GM12878 (cell line): ENCODE measurements at places on chromosomes 4 and X.

DNA sequence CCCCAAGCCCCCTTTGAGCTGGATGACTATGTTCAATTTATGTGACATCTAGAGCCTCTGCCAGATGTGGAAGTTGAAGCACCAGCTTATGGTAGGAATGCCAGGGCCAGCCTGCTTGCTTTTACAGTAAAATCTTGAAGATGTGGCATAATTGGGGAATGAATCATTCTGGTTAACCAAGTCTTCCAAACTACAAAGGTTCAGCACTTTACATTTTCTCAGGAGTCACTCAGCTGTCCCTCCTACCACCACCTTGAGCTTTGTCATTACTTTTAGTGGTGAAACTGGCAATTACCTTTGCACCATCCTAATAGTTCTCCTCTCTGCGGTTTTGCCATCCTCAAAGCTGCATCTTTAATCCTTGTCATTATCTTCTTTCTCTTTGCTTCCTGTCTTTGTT, 172.2 kb downstream of the HS6ST2 start:
- no peak for DNase-seq

DNA sequence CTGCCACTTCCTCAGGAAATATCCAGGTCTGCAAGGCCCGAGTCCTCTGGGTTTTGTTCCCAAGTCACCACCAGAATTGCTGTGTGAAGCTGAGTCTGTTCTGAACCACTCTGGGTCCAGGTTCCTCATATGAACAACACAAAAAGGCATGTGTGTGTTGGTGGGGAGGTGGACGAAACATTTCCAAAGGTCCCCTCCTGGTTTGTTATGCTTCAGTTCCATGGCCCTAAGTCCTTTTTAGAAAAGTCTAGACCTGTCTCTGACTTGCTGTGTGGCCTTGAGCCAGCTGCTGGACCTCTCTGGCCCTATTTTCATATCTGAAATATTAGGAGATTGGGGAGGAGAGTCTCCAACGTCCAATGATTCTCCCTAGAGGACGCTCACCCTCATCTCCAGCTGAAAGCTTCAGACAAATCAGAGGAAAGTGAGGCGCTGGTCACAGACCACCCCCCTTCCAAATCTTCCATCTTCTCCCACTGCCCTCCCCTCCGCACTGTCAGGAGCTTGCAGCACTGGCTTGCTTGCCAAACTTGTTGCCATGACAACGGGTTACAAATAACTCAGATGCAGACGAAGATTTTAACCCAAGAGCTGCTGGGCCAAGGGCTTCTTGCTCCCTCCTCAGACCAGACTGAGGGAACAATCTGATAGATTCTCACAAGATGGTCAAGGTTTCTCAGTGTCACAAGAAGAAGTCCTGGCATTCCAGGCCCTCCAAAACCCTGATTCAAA, 64.5 kb downstream of the SMC1A start:
- DNase-seq, result no peak

- DNase-seq, result peak; percentile 33
These were observed 622.1 kb downstream of the SPRY1 start for GRCh38 chr4:124018383-124019317.

GRCh38 chr4:110781944-110782343, 159.1 kb upstream of the PITX2 start:
- no peak for DNase-seq

DNA sequence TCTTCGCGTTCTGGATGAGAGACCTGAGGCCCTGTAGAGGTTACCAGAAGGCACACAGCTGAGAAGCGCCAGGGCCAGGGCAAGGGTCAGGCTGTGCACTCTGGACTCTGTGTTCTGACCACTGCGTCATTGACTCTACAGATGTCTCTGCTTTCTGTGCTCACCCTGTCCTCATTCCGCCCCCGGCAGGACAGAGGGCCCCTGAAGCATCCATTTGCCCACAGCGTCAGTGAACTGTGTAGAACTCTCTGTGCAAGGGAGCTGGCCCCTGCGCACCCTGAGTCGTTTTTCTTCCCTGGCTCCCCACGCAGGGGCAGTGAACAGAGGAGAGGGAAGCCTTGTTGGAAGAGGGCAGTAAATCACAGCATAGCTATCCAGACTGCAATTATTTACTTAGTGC, 6.1 kb upstream of the WAS start:
- DNase-seq, result no peak

DNA sequence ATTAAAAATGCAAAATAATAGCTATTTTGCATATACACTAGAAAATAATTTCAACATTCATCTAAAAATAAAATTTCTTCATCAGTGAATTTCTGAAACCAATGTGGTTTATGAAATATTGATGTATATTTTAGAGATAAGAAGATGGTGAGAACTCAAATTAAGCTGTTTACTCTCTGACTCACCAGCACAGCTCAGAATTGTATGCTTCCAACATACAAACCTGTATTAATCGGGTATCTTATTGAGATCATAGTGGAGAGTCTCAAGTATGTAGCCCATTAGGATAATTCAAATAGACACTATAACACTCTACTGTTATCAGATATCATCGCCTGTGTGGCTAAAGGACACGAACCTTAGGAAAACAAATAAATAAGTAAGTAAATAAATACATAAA, 899.5 kb upstream of the INTU start:
- DNase-seq, result no peak

DNA sequence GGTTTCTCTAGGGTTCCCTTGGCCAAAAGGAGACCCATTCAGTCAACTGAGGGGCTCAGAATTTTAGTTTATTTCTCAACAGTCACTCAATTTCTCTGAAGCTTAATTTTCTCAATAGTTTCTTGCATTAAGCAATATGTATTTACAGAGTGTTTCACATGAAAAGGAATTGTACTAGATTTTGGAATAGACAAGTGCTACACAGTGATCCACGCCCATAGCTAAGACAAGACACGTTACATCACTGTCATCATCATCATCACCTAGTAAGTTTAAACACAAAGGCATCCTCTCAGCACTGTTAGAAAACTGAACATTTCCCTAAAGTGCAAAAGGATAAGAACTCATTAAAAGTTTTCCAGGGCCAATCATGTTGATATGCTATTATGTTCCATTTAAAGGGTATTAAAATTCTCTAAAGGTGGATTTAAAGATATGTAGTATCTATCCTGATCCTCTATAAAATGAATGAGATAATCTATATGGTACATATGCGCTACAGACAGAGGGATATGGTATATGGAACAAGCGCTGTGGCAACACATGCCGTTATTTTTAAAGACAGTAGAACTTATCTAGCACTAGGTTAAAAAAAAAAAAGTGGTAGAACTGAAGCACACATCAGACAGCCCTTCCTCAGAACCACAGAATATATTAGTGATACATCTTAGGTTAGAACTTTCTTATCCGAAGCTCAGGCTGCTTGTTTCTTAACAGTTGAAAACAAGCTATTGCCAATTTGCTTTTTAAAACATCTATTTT, 12.1 kb downstream of the PPA2 start:
- DNase-seq, result no peak

- DNase-seq, result peak; percentile 38
These were observed 27.4 kb upstream of the CAMK2D start for GRCh38 chr4:113788888-113789287.

DNA sequence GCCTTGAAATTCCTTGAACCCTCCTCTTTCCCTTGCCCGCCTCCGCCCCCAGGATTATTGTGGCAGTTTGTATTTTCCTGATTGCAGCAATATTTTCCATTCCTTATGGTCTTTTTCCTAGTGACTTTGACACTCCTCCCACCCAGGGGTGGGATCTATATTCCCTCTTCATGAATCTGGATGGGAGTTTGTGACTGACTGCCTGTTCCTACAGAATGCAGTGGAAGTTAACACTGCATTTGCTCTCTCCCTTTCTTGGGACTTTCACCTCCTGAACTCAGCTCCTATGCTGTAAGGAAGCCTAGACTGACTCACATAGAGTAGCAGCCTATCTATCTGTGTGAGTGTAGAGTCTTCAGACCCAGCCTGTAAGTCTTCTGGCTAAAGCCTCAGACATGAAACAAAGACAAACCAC, 2.2 kb downstream of the FUNDC2 start:
- no peak for DNase-seq

DNA sequence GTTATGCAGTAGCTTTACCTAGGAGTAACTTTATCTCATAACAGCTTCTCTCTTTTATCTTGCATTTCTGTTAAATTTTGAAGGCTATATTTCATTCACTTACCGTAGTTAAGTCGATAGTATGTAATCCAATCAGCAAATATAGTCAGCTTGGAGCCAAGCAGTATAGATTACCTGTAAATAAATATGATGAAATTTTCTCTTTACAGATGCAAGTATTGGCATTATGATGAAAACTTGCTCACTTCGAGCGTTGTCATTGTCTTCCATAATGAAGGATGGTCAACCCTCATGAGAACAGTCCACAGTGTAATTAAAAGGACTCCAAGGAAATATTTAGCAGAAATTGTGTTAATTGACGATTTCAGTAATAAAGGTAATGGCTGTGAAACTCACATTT, 42.3 kb downstream of the HMGB2 start:
- no peak for DNase-seq

- no peak for DNase-seq
These were observed 52.9 kb upstream of the INTU start for GRCh38 chr4:127579821-127580220.

DNA sequence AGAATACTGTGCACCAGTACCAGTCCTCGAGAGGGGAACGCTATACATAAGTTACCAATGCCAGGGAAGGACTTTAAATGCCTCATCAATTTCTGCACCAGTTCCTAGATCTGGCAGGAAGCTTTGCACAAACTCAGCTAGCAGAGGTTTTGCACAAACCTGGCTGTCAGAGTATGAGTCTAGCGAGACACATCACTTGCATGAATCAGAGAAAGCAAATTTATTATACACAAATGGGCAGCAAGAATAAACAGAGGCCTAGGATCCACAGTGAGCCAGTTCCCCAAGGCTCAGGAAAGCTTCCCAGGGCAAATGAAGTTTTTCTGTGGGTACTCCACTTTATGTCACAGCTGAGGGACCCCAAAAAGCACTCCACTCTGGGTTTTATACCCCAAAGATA, 523.5 kb downstream of the CFAP47 start:
- no peak for DNase-seq

DNA sequence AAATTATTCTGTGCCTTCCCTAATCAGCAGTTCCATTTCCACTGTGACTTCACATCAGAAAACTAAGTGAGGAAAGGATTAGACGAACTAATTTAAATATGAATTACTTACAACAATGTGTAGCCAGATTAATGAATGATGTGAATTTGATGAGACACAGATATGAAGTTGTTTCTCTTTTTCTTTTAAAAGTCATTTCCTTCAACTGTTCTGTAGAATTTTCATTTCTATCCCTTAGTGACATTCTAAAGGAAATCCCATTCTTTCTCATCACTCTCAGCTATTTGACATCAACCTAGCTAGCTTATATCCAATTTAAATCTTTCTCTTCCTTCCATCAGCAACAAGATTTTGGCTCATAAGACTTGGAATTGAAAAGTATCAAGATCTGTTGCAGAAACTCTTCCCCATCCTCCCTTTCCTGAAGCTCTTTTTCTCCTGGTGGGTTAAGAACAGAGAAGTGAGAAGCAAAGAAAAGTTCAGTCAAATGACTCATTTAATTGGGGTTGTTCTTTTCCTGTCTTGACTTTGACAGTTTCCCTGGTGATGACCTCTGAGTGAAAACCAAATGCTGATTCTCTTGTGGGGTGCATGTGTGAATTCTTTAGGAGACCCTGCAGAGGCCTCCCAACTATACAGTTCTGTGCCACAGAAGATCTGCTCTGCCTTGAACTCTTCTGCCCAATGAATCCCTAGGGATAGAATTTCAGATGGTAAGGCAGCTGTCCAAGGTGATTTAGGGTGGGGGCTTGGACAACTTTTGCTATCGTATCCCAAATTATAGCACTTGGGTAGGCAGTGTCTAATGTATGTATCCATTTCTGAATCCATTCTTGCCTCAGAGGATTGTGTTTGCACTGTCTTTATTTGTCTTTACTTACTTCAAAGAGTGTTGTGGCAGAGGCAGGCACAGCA, 232.5 kb upstream of the GPRIN3 start:
- DNase-seq, result no peak

DNA sequence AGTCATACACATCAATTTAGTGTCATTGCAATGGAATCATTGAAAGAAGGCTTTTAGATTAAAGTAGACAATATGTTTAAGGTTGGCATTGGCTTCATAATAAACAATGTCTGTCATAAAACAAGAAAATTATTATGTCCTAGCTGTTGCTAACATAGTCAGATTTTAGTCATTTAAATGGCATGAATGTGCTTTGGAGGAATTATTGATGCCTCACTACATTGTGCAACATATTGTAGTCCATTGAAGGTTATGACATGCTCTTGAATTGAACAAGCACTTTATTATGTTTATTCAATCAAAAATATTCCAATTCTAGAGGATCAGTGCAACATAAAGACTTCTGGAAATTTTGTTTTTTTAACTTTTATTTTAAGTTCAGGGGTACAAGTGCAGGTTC, 489.8 kb upstream of the AMOT start:
- DNase-seq, result no peak

GRCh38 chr4:112677519-112678091, 40.7 kb downstream of the LARP7 start:
- no peak for DNase-seq

- no peak for DNase-seq
These were observed 26.2 kb upstream of the MAP9 start for GRCh38 chr4:155402941-155403340.

GRCh38 chr4:10982305-10982704, 297.7 kb upstream of the CLNK start:
- no peak for DNase-seq

GRCh38 chr4:2415881-2416563, 2.4 kb downstream of the ZFYVE28 start:
- no peak for DNase-seq

DNA sequence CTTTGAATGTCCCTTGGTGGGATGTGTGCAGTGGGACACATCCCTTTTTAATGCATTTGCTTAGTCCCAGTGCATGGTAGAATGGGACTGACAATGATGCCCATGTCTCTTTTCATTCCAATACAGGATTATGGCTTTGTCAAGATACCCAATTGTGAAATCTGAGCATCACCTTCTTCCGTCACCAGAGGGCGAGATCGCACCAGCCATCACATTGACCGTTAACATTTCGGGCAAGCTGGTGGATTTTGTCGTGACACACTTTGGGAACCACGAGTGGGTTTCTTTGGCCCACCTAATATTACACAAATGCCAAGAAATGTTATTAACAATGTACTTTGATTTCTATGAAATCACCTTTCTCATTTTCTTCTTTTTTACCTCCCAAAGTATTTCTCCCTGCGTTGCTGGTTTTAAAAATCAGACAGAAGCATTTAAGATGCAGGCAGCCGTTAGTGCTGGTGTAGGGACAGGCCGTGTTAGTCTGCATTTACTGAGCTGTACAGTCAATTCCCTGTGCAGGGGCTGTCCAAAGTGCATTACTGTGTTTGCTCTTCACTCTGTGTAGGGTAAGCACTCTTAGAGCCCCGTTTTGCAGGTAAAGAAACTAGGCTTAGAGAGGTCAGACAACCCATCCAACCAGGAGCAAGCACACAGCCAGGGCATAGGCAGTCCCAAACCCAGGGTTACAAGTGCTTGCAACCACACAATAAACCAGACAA, 46.5 kb downstream of the CWH43 start:
- DNase-seq, result no peak

DNA sequence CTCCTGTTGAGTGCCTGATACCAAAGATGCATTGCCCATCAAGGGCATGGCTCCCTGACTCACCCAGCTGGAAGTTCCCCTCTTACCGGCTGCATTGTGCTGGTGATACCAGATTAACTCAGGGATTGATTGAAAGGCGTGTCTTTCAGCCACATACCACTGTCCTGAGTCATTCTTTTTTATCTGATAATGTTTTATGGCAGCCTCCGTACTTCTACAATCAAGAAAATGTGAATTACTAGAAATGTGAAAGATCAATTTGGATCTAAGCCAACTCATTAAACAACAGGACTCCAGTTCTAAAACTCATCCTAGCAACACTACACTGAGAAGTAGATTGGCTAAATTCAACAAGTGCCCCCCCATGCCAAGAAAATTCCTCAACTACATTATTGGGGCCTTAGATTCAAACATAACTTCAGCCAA, 40.0 kb downstream of the TXK start:
- DNase-seq, result no peak
